ENCODE measurements at places on chromosomes 6 and 20. TPM values are rescaled to one million over a fixed set of nuclear protein-coding genes. Genes with fewer than 3 reads are reported as not detected.

Gene NFKBIL1
- 27.7 TPM for total RNA-seq

Gene LRFN2
- total RNA-seq: not detected

Gene CAPN11
- 0.95 TPM for total RNA-seq

Gene OR2H2
- total RNA-seq: not detected
